HuH-7 (cell line): ENCODE measurements at places on chromosomes 3 and 15.

GRCh38 chr3:111087924-111088469 is 16.4 kb downstream of the NECTIN3 start:
- no peak for DNase-seq

DNA sequence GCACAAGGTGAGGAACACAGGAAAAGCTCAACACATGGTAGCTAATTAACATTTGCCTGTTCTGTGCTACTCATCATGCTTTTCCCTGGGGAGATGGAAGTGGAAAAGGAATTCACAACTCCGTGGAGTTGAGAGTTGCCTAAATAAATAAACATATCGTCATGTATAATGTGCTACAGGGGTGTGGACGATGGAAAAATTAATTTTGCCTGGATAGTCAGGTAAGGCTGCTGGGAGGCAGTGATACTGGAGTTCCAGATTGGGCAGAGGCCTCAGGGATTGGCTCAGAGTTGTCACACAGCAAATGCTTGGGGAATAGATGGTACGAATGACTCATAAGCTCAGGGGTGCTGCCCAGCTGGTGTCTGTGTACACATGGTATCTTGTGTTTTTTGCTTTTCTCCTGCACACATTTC is 3.1 kb upstream of the ABHD6 start:
- DNase-seq = no peak

DNA sequence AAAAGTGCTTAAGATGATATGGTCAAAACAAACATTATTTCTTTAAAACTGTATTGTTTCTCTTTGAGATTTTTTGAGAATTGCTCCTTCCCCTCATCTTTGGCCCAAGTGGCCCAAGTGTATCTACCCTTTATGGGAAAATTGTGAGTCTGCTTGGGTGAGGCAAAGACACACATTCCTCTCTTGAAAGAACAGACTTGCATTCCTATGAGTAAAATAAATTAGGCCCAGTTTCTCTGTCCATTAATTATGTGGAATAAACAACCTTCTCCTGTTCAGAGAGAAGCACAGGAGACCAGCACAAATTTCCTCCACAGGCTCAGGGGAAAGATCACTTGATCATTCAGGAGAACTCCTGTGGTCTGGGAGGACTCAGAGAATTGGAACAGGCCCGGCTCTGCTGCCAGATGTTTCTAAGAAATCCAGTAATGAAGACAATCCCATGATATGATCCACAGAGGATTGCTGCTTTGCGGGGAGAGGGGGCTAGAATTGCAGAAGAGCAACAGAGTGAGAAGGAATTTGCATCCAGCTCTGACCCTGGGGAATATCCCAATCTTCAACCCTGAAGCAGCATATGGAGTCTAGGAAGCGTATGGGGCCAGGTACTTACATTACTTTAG is 53.8 kb upstream of the BOC start:
- no peak for DNase-seq

DNA sequence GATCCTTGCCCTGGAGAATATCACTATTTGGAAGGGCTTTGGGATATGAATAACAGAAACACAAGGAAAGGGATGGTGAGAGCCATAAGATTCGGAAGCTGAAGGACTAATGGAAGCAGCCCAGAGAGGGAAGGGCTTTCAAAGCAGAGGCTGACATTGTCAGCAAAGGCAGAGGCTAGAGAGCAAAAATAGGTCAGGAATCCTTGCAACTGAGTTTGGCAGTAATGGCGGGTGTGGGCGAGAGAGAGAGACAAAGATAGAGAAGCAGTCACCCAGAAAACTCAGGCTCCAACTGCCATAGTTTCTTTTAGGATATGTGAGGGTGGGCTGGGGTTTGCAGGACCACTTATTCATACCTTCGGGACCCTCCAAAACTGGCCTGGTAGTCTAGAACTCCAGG is 248.6 kb downstream of the OPA1 start:
- DNase-seq = no peak

- no peak for DNase-seq
Measured at GRCh38 chr15:61768131-61768530, 292.1 kb downstream of the VPS13C start.

DNA sequence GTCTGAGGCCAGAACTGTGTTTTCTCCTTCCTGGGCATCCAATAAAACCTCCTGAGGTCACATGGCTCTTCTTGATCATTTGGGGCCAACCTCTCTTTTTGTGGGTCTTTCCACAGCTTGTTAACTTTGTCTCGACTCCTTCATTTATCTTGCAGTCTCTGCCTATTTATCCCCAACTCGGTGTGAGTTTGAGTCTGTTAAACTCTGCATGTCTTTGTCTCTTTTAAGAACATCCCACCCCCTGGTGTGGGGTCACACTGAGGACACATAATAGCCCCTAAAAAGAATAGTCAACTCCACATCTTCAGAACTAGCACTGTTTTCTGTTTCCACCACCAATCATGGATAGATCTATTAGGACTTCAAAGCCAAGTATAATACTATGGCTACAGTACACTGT is 187.2 kb downstream of the TLE3 start:
- DNase-seq = no peak

GRCh38 chr3:134198414-134198813 is 52.2 kb downstream of the RYK start:
- DNase-seq = no peak
